ENCODE measurements at places on chromosomes 13 and 19. TPM values are rescaled to one million over a fixed set of nuclear protein-coding genes. Genes with fewer than 3 reads are reported as not detected.

- DNase-seq = peak; percentile 8
Observed at GRCh38 chr13:42078128-42078808, 29.8 kb downstream of the DGKH start.

DNA sequence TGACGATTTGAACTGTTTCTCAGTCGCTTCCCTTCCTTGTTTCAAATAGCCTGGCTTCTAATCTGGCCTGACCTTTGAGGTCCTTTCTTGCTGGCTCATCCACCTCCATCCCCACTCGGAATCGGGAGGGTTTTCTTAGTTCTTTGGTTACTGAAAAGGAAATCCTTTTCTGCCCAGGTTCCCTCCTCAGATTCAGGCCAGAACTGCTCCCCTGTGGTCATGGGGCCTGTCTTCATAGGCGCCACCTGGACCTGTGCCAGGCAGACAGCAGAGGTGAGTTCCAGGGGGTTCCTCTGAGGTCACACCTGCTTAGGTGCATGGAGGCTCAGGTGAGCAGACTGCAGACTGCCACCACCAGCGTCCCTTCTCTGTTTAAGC, 62.4 kb downstream of the AKAP11 start:
- no peak for DNase-seq

FXYD1 gene
- not detected for total RNA-seq

DNA sequence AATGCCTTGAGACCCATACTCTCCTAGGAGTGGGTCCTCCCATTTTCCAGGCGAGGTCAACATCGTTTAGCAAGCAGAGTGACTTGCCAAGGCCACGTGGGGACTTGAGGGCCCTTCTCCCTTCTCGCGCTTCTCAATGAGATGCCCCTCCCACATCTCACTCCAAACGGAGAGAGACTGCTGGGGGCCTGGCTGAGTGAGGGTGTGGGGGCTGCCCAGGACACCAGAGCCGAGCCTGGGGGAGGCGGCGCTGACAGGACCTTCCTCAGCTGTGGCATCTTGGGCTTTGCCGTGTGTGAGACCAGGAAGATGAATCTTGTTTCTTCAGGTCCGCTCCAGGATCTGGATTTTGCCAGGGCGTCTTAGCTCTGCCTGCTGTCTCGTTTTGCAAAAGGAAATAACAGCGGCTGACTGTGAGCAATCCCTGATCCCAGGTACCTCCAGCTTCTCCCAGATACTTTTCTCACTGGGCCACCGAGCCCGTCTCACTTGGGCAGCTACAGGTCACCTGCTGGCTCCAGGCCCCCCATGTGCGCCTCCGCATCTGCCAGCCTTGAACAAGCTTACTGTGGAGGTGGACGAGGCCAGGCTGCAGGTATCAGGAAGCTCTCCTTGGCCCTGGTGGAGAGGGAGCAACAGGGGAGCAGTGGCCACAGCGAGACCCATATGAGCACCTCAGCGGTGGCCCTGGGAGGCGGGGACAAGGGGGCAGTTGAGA, 6.0 kb downstream of the COX6B2 start:
- DNase-seq = no peak

DNA sequence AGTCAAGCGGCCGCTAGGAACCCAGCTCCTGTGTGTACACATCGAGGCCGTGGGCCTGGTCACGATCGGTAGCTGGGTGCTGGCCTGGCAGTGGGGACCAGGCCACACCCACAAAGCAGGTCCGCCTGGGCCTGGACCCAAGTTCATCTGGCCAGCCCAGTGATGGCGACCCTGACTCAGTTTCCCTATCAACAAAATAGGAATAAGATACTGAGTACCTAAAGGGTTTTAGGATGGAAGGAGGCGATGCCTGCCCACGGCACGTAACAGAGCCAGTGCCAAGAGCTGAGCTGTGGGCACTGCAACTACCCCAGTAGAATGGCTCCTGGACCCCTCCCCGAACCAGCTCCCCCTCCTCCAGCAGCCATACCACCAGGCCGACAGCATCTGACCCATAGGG, 243.5 kb upstream of the SGCG start:
- no peak for DNase-seq

GRCh38 chr19:56912401-56913112, 72.0 kb upstream of the PEG3 start:
- no peak for DNase-seq

DNA sequence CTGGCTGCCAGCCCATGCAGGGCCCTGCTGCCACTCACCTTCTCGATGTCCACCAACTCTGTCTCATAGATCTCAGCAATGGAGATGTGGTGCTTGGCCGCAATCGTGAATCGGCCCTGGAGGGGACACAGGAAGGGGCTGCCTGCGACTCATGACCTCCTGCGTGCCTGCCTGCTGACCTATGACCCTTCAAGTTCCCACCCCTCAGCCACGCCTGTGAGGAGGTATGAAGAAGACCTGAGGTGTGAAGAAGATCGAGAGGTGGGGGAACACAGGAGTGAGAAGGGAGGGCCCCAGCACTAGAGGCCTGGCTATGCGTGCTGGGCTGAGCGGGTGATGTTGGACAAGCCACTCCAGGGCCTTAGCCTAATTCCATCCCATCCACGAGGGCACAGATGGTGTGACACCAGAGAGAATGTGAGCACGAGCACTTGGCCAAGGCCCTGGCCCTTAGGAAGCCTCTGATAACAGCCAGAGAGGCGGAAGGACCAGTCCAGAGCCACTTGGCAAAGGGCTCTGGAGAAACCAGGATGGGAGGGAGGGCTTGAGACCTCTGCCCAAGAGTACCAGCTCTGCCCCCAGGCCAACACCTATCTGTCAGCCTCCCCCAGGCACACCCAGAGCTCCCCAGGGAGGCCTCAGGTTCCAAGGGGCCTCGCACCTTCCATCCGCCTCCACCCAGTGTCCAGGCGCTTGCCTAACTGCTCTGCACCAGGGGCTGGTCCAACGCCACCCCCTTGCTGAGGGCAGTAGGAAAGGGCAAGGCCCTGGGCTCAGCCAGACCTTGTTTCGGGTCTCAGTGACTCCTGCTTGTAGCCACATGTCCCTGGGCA, 9.6 kb upstream of the KPTN start:
- DNase-seq = no peak

DNA sequence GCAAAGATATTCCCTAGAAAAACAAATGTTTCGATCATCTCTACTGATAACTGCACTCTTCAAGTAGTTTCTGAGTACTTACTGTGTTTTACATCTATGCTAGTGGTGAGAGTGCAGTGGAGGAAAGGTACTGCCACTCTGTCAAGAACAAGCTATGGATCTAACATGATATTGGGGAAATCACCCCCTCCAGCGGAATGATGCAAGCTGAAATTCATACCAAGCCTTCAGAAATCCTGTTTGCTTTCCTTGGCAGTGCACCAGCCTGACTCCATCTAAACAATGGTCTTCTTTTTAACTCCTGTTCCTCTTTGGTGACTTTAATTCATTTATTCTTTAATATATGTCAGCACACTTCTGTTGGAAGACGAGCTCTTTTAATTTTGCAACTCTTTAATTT, 238.0 kb downstream of the PCDH9 start:
- DNase-seq = peak; percentile 45

BEST2 gene
- total RNA-seq = 0.45 TPM

DNA sequence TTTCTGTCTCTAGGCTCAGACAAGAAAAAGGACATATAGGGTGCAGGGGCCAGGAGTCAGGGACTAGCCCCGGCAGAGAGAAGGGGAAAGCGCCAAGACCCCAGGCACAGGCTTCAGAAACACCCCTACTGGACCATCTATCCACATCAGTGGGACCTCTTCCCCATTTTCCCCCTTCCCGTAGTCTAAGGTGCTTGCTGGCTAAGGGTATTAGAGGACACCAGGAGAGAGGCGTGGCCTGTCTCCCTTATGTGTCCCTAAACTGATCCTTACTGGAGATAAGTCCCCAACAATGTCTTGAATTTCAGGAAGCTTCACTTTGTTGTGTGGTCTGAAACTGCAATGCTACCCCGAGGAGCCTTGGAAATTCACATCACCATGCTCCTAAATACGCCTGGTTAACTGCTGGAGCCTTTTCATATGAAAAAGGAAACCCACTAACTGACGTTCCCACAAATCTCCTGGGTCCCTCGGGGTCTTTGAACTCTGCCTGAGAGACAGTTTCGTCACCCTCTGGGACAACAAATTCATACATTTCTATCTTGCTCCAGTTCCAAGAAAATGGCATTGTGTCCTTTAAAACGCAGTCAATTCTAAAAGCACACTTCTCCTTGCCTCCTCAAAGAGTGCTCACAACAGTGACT, 197.7 kb downstream of the COL4A1 start:
- DNase-seq = no peak

ZNF71 gene
- total RNA-seq = 9.4 TPM

- peak; percentile 86 for DNase-seq
Observed at GRCh38 chr13:32261567-32261966, 53.6 kb downstream of the ZAR1L start.

GRCh38 chr19:10333758-10334587, 644 bp upstream of the RAVER1 start:
- no peak for DNase-seq

DNA sequence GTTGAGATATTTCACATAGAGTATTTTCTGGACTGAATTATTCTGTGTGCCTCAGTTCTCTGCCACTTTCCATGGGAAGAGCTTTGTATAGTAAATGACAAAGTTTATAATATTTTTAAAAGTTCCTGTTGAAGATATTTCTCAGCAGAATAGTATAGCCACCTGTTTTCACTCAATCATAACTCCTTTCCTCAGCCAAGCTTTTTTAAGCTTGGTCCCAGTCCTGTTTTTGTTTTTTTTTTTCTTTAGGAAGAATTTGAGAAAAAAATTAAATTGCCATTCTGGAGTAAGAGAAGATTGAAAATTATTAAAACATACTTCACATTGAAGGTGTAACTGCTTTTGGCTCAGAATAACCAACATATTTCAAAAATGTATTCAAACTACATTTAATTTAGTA, 55.5 kb downstream of the ENOX1 start:
- DNase-seq = peak; percentile 40

TMIGD2 gene
- total RNA-seq = not detected

CRX gene
- total RNA-seq = not detected

SACS gene
- total RNA-seq = 82.8 TPM

- no peak for DNase-seq
Observed at GRCh38 chr19:7982103-7982502, 23.3 kb downstream of the ELAVL1 start.

GRCh38 chr19:42018503-42019193, 24.6 kb upstream of the ATP1A3 start:
- no peak for DNase-seq

- no peak for DNase-seq
Observed at GRCh38 chr13:83168590-83168989, 713.7 kb downstream of the SLITRK1 start.

DNA sequence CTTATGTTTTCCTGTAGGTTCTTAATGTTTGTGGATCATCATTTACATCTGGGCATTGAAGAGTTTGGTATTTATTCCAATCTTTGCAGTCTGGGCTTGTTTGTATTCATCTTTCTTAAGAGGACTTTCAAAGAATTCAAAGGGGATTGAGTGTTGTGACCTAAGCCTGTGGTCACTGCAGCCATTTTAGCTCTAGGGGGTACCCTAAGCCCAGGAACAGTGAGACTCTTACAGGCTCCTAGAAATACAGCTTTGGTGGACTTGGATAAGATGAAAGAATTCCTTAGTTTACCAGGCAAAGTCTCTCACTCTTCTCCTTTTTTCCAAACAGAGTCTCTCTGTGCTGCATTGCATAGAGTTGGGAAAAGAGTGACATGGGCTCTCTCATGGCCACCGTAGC, 2539.0 kb upstream of the PCDH20 start:
- DNase-seq = no peak

- DNase-seq = no peak
Observed at GRCh38 chr19:18408053-18408476, 10.6 kb upstream of the LRRC25 start.

DNA sequence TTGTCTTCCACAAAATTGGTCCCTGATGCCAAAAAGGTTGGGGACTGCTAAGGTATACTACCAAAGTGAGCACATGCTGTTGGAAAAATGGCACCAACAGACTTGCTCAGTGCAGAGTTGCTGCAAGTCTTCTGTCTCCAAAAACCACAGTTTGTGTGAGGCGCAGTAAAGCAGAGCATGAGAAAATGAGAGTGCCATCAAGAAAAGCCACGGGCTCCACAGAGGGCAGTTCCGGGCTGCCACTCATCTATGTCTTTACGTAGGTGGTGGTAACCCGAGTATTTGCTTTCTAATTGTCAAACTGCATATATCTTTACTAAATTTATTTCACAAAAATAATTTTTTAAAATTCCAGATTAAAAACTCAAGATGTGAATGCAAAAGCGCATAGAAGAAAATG, 123.8 kb downstream of the RNF17 start:
- DNase-seq = no peak

All from LHCN-M2 (cell line).